ENCODE measurements at places on chromosomes 5 and 9.

DNA sequence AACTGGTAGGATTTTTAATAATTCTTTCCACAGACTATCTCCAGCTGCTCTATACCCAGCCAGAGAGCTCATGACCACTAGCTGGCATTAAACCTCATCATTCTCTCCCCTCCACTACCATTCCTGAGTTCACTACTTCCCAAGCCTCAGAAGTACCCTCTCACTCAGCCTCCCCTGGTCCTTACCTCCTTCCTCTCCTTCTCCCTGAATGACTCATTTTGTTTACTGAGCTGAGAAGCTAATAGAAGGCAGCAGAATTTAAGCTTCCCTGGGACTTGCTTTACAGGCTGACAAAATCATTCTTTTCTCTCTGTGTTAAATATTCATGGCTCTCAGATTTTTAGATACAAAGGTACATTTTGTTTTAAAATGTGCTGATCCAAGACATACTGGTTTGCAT is 305.4 kb downstream of the TLR4 start:
- no peaks in the 10 kb centered on the region for H3K27me3 ChIP-seq
- no peaks in the 10 kb centered on the region for H3K4me1 ChIP-seq
- DNase-seq: no peak
- H3K4me3 ChIP-seq: no peak overlapping the region

- H3K4me1 ChIP-seq: no peaks in the 10 kb centered on the region
- no peaks in the 10 kb centered on the region for H3K36me3 ChIP-seq
- H3K27me3 ChIP-seq: no peaks in the 10 kb centered on the region
- no peak overlapping the region for H3K4me3 ChIP-seq
These were observed 371.5 kb downstream of the PRELID2 start for GRCh38 chr5:145463634-145464033.

DNA sequence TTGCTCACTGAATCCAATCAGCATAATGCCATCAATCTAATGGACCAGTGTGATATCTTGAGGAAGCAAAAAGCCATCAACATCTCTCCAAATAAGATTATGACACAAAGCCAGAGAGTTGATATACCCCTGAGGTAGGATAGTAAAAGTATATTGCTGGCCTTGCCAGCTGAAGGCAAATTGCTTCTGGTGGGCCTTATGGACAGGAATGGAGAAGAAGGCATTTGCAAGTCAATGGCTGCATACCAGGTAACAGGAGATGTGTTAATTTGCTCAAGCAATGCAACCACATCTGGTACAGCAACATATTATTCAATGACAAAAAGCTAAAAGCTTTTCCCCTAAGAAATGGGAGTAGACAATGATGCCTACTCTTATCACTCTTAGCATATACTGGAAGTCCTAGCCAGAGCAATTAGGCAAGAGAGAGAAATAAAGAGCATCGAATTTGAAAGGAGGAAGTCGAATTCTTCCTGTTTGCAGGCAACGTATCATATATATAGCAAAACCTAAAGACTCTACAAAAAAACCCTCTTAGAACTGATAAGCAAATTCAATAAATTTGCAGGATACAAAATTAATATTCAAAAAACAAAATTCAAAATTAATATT is 216.1 kb upstream of the RASA1 start:
- no peaks in the 10 kb centered on the region for H3K4me1 ChIP-seq
- H3K36me3 ChIP-seq: no peaks in the 10 kb centered on the region
- H3K27me3 ChIP-seq: no peaks in the 10 kb centered on the region
- H3K27ac ChIP-seq: no peak overlapping the region

GRCh38 chr5:142872795-142873194 is 102.6 kb downstream of the ARHGAP26 start:
- no peak overlapping the region for H3K4me3 ChIP-seq
- peaks cover 14% of the 10 kb centered on the region for H3K36me3 ChIP-seq
- no peak for DNase-seq
- no peaks in the 10 kb centered on the region for H3K4me1 ChIP-seq

DNA sequence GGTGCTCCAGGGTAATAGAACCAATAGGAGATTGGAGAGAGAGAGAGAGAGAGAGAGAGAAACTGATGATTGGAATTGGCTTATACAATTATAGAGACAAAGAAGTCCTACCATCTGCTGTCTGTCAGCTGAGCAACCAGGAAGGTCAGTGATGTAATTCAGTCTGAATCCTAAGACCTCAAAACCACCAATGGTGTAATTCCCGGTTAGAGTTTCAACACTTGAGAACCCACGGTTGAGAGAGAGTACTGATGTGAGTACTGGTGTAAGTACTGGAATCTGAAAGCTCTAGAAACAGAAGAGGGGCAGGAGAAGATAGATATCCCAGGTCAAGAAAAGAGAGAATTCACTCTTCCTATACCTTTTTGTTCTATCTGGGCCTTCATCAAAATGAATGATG is 775.8 kb downstream of the EFNA5 start:
- no peak overlapping the region for H3K27ac ChIP-seq
- H3K4me3 ChIP-seq: no peak overlapping the region
- no peaks in the 10 kb centered on the region for H3K4me1 ChIP-seq
- no peak for DNase-seq

DNA sequence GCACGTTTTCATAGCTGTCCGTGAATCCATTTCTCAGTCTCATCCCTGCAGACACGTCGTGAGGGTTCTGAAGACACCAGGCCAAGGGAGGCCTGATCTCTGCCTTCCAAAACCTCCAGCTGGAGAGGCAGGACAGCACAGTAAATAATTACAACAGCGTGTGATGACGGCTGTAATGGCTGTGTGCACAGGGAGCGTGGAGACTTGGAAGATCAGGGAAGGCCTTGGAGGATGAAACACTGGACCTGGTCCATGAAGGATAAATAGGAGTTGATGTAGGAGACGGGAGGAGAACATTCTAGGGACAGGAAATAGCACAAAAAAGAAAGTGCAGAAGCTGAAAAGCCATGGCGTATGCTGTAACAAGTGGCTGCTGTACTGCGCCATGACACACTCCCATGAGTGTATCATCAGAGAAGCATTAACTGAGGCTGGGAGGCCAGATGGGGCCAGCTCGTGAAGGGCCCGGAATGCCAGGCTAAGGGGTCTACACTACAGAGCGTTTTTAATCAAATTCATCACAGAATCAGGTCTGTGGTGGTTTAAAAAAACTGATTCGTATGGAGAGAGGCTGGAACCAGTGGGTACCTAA is 97.2 kb downstream of the CRB2 start:
- H3K4me1 ChIP-seq: no peaks in the 10 kb centered on the region
- no peak overlapping the region for H3K4me3 ChIP-seq
- peaks cover 14% of the 10 kb centered on the region for H3K36me3 ChIP-seq
- H3K27me3 ChIP-seq: no peaks in the 10 kb centered on the region
- DNase-seq: no peak

DNA sequence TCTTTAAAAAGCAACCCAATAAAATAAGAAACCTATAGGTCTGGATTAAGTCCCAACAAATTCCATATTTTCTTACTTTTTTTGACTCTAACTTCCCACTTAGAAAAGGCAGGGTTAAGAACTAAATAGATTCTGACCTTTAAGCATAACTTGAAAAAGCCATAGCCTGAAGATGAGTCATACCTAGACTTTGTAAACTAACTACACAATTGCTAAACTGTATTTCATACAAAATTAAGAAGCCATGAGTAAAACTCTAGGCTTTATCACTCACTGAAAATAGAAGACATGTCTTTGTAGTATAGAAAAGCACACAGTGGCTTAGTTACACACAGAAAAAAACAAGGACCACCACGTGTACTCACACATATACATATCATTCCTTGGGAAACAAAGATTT is 51.5 kb downstream of the MLLT3 start:
- no peak overlapping the region for H3K27ac ChIP-seq
- no peak for DNase-seq
- H3K4me1 ChIP-seq: no peaks in the 10 kb centered on the region
- no peaks in the 10 kb centered on the region for H3K36me3 ChIP-seq
- no peaks in the 10 kb centered on the region for H3K27me3 ChIP-seq

GRCh38 chr9:127132921-127133647 is 10.6 kb upstream of the ANGPTL2 start:
- H3K4me1 ChIP-seq: no peaks in the 10 kb centered on the region
- H3K27me3 ChIP-seq: no peaks in the 10 kb centered on the region
- no peak for DNase-seq

- H3K27ac ChIP-seq: no peak overlapping the region
- no peak overlapping the region for H3K4me3 ChIP-seq
- no peaks in the 10 kb centered on the region for H3K27me3 ChIP-seq
- DNase-seq: no peak
- peaks cover 21% of the 10 kb centered on the region for H3K4me1 ChIP-seq
These were observed 4.5 kb downstream of the PSAT1 start for GRCh38 chr9:78301466-78301865.

- no peak for DNase-seq
- no peak overlapping the region for H3K4me3 ChIP-seq
- H3K27me3 ChIP-seq: no peaks in the 10 kb centered on the region
- H3K27ac ChIP-seq: no peak overlapping the region
These were observed 155.1 kb downstream of the AGTPBP1 start for GRCh38 chr9:85586684-85587083.

DNA sequence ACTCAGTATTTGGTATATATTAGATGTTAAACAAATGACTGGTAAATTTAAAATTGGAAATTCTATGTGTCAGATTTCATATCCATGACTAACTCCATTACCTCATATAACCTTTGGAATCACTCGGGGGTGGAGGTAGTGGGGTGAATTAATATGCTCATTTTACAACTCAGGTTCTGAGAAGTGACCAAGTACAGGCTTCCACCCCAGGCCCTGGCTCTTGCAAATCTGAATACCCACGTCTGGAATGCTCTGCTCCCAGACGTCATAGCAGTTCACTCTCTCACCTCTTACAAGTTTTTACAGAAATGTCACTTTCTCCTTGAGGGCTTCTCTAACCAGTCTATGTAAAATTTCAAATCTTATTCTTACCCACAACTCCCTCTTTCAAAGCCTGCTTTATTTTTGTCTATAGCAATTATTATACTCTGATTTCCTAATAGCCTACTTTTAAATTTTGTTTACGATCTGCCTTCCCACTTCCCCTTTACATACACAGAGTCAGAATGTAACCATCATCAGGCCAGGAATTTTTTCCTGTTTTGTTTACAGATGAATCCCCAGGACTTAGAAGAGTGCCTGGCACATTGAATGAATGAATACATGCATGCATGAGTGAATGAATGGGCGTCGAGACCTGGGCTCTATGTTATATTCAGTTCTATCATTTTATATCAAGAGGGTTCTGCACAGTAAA is 134.1 kb upstream of the IFNE start:
- H3K27ac ChIP-seq: no peak overlapping the region
- DNase-seq: no peak
- no peaks in the 10 kb centered on the region for H3K27me3 ChIP-seq

- DNase-seq: peak; percentile 67
- H3K27me3 ChIP-seq: no peaks in the 10 kb centered on the region
- H3K4me3 ChIP-seq: peak overlapping the region; percentile 36
- H3K4me1 ChIP-seq: peaks cover 68% of the 10 kb centered on the region
- H3K27ac ChIP-seq: peak overlapping the region; percentile 96
These were observed 80.1 kb downstream of the F2RL2 start for GRCh38 chr5:76542887-76543690.

DNA sequence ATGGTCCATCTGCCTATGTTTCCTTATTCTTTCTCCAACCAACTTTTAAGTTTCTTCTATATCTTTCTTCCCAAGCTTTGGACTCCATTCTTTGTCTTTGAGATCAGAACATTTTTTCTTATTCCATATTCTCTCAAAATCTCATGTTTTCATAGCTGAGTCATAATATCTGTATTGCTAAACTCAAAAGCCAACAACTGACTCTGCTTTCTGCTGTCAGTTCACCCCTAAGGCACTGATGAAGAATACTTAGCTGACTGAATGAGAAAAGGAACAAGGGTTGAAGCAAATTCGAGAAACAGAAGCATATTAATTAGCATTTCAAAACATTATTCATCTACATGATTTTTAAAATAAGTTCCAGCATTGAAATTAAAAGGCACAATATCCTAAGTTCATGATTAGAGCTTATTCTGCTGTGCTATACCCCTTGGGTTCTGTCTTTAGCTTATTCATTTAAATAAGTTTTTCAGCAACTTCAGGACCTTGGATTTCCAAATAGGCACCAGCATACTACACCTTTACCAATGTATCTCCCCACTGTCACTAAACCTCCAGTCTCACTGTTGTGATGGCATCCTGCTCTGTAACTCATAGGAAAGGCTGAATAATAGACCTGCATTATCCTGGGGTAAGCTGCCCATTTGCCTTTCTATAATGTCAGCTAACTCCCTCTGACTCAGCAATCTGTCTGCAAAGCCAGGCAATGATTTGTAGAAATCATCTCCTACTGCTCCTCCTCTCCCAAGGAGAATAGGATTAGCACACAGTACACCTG is 49.9 kb upstream of the C5orf46 start:
- H3K4me1 ChIP-seq: no peaks in the 10 kb centered on the region
- H3K36me3 ChIP-seq: no peaks in the 10 kb centered on the region
- no peaks in the 10 kb centered on the region for H3K27me3 ChIP-seq
- no peak for DNase-seq

GRCh38 chr9:34372467-34373011 is 4.2 kb downstream of the MYORG start:
- H3K36me3 ChIP-seq: peaks cover 2% of the 10 kb centered on the region
- H3K27me3 ChIP-seq: no peaks in the 10 kb centered on the region
- peaks cover 2% of the 10 kb centered on the region for H3K4me1 ChIP-seq
- no peak overlapping the region for H3K27ac ChIP-seq

DNA sequence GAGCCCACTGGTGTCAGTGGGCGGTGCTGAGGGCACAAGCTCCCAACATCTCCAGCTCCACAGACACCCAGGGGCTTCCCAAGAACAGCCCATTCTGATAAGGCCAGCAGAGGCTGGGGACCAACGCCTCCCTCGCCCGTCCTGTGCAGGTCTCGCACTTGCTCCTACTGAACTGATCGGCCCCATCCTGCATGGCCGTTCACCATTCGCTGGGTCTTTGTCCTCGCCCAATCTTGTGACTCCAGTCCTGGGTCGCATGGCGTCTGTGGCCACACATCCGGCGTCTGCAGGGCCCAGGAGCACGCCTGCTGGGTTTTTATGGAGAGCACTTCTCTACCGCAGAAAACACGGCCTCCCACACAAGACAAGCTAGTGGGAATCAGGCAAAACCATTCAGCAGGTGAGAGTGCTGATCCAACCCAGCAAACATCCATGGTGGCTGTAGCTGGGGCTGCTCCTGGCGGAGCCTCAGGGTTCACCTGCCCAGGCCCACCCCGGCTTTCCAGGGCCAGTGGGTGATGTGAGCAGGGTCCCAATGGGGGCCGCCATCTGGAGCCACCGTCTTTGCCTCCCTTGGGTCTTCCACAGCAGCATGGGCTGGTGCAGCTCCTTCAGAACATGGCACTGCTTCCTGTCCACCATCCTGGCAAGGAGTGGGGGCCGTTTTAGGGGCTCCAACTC is 7.4 kb downstream of the LRRC14B start:
- H3K36me3 ChIP-seq: peaks cover 8% of the 10 kb centered on the region
- H3K27me3 ChIP-seq: peaks cover 6% of the 10 kb centered on the region
- no peak for DNase-seq

DNA sequence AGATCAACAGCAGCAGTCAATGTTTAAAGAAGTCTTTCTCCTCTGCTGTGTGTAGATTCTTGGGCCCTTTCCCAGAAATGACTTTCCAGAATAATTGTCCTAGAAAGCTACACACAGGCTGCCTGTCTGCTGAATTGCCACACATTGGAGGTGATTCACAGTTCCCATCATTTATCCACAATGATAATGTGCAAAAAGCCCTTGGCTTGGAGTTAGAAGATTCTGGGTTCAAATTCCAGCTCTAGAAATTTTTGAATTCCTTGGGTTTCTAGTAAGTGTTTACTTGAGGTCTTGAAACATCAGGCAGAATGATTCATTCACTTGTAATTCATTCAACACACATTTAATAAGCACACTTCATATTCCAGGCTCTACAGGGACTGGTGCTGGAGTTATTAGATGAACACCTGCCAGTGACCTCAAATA is 28.6 kb upstream of the EPB41L4B start:
- no peak for DNase-seq
- peaks cover 3% of the 10 kb centered on the region for H3K27me3 ChIP-seq
- no peaks in the 10 kb centered on the region for H3K4me1 ChIP-seq
- no peak overlapping the region for H3K27ac ChIP-seq
- no peak overlapping the region for H3K4me3 ChIP-seq
